RWPE2 (cell line): ENCODE measurements at places on chromosomes 13 and 19.

DNA sequence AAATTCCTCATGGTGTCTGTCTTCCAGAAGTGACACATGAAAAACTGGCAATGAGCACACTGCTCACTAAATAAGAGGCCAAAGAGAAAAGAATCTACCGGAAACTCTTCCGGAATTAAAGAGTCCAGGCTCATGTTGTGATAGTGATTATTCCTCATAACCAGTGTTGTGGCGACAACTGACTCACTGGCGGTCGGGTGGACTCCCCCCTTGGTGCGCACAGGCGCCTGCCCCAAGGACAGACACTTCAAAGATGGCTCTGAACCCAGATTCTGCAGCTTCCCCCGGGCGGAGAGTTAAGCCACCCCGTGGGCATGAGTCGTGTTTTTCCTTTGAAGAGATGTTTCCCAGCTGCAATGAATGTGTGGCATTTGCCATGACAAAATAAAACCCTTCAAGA lies 10.3 kb downstream of the IL17D start:
- no peak for DNase-seq

DNA sequence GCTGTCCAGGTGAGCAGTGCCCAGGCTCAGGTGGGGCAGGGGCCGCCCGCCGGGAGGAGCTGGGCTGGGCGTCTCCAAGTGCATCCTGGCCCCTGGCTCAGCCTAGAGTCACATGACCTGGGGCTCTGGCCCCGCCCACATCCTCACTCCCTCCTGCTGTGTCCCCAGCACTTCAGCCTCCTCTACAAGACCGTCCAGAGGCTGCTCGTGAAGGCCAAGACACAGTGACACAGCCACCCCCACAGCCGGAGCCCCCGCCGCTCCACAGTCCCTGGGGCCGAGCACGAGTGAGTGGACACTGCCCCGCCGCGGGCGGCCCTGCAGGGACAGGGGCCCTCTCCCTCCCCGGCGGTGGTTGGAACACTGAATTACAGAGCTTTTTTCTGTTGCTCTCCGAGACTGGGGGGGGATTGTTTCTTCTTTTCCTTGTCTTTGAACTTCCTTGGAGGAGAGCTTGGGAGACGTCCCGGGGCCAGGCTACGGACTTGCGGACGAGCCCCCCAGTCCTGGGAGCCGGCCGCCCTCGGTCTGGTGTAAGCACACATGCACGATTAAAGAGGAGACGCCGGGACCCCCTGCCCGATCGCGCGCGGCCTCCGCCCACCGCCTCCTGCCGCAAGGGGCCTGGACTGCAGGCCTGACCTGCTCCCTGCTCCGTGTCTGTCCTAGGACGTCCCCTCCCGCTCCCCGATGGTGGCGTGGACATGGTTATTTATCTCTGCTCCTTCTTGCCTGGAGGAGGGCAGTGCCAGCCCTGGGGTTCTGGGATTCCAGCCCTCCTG lies 16.8 kb upstream of the CELF5 start:
- DNase-seq, result peak; percentile 43

DNA sequence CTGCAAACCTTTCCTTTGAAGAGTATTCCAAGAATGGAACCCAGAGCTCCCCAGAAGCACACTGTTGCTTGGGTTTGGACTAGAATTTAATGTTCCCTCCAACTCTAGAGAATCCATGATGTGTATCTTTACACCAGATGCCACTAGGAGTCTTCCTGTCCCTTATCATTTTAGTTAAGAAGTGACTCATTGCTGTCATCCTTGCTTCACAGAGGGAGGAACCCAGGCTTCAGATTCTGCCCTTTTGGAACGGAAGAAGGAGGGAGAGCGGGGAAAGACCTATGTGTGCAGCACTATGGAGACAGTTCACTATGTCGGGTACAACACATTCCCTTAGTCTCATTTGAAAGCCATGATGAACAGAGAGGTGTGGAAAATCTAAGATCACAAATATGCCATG lies 2.1 kb upstream of the ATP12A start:
- no peak for DNase-seq

GRCh38 chr13:102203718-102204117 lies 198.1 kb downstream of the FGF14 start:
- no peak for DNase-seq

DNA sequence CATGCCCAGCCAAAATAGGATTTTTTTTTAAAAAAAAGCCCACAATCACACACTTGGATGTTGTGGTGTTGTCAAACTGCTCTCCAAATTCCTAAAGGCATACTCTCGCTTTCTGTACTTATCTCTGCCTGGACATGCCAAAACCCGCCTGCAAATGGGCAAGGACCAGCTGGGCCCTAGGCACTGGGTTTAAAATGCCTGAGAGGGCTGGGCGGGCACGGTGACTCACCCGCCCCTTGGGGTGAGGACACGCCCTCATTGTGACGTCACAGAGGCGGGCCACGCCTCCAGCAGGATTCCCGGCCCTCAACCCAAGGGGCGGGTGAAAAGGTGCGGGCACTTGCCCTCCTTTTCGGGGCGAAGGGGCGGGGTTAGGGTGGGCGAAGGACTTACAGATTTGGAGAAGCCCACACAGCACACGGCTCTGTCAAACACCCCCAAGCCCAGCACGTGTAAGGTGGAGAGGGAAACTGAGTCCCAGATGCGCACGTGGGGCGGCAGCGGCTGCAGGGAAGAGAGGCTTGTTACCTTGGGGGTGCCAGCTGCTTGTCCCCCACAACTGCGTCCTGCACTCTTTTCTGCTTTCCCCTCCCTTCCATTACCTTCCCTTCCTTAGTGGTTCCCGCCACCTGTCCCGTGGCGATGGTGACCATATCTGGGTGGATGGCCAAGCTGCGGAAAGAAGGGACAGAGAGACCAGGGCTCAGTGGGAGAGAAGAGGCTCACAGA lies 6.6 kb downstream of the EML2 start:
- DNase-seq, result peak; percentile 97
